Activated CD4-positive, alpha-beta T cell treated with anti-CD3 and anti-CD28 coated beads, Interleukin-2, amount 10 ng/mL, durations not matched to agents 7 days and 5 days (primary cell): ENCODE measurements at places on chromosomes 2 and 18. TPM values are rescaled to one million over a fixed set of nuclear protein-coding genes. Genes with fewer than 3 reads are reported as not detected.

GRCh38 chr2:38557981-38558380 lies 44.7 kb downstream of the HNRNPLL start:
- no peak overlapping the region for H3K4me3 ChIP-seq
- H3K27me3 ChIP-seq, result no peaks in the 10 kb centered on the region
- H3K4me1 ChIP-seq, result no peaks in the 10 kb centered on the region
- no peak for DNase-seq
- H3K36me3 ChIP-seq, result peaks cover 23% of the 10 kb centered on the region
- H3K27ac ChIP-seq, result no peak overlapping the region

- H3K4me3 ChIP-seq, result no peak overlapping the region
- no peaks in the 10 kb centered on the region for H3K27me3 ChIP-seq
- no peak overlapping the region for H3K27ac ChIP-seq
- H3K36me3 ChIP-seq, result no peaks in the 10 kb centered on the region
Observed at GRCh38 chr2:99641999-99642398, 152.2 kb upstream of the REV1 start.

Gene KCNG3
- 0.12 TPM for total RNA-seq

Gene CCBE1
- total RNA-seq, result not detected

Gene ADAM23
- total RNA-seq, result 0.89 TPM
